Stimulated activated CD8-positive, alpha-beta memory T cell treated with anti-CD3 and anti-CD28 coated beads, Interleukin-15, amount 100 ng/mL, for 24 hours (primary cell): ENCODE measurements at places on chromosomes 2 and 18.

- DNase-seq = no peak
These were observed 292.6 kb downstream of the FSIP2 start for GRCh38 chr2:186031229-186031628.

- no peak for DNase-seq
These were observed 42.2 kb upstream of the ZSWIM2 start for GRCh38 chr2:186891185-186891621.

DNA sequence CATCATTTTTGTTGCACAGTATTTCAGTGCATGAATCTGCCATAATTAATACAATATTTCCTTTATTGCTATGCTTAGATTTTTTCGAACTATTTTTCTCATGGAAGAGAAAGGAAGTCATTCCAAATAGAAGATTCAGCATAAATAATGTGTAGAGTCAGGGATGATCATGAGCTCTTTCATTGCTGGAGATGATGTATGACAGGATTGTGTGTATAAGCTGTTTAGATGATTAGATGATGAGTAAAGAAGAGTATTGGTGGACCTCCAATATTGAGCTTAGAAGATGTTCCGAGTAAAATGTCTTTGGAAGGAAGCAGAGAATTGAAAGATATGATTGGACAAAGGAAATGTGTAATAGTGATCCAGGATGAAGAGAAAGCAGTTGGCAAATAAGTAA is 364.5 kb downstream of the PARD3B start:
- no peak for DNase-seq

DNA sequence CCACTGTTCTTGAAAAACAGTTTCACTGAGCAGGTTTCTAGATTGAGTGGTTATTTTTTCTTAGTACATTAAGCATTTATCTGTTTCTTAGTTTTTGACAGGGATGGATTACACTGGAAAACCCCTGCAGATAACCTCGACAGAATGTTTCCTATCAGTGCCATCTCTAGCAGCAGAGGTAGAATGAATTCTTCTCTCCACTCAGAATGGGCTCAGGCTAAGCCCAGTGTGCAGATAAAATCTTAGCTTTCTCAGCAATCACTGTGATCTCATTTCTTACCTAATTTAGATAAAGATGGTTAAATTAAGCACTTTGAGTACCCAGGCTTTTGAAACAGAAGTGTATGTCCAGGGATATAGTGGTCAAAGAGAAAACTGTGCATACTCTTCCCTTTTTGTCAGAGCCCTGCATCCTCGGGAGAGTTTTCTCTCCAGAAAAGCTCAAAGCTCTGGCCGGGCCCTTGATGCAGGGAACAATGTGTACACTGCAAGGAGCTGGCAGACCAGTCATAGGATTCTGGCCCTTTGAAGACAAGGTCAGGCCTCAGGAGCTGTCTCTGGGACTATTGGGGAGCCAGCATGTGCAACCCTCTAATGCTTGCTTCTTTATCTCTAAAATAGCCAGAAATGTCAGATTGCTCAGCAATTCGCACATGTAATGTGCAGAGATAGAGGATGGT is 10.6 kb upstream of the AKAIN1 start:
- no peak for DNase-seq

DNA sequence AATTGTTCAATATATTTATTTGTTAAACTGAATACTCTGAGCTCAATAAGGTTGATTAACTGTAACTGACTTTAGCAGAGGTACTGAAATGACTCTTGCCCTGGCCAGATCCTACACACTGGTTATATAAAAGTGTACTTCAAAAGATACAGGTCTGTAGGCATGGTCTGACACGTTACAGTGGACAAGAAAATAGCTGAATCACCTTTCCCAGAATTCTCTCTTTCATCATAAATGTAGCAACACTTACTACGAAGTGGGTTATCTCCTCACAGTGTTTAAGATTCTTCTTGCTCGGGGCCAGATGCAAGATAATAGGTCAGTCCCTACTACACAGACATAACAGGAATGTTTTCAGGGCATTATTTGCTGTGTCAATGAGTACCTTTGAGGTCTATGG is 107.0 kb upstream of the ZC3H15 start:
- no peak for DNase-seq

DNA sequence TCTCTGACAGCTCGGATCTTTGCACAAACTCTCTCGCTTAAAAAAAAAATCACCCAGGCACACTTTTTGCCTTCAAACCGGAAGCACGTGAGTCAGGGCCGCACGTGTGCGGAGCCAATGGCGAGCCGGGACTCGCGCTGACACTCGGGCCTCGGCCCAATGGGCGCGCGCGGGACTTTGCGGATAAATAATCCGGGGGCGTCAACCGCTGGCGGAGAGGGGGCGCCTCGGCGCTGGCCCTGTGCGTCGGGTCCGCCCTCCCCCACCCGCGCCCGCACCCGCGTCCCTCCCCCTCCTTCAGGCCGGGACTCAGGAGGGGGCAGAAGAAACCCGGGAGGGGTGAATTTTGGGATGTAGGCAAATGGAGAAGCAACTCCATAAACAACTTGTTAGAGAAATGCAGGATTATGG is 319 bp upstream of the EN1 start:
- no peak for DNase-seq

DNA sequence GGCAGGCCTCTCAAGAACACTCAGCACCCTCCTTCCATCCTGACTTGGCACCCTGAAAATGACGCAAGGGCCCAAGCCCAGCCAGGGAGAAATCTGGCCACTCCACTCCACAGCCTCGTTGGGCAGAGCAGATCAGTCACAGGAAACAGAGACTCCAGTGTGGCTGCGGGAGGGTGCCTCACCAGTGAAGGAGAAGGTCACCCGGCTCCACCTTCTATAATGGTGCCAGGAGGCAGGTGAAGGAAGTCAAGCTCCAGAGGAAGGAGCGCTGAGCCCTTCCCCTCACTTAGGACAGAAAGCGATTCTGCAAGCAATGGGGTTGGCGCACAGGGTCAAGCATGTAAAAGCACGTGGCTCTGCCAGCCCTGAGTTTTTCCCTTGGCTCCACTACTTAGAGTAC is 35.3 kb downstream of the CRACDL start:
- DNase-seq = no peak

GRCh38 chr2:44649381-44649780 is 287.6 kb downstream of the CAMKMT start:
- no peak for DNase-seq

DNA sequence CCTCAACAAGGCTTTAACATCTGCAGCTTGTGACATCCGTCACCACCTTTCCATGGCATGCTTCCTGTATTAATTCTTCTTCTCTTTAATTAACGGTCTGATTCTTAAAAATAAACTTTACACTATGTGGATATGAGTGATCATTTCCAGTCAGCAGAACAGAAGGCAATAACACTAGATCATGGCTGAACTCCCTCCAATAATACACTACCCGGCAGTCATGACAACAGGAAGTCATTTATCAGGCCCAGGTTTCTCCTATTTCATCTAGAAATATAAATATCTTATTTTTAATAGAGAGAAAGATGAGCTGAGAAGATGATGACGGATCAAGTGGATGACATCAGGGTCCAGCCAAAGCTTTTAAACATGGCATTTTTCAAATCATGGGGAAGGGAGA is 792.2 kb downstream of the SLC4A3 start:
- no peak for DNase-seq

GRCh38 chr2:61774351-61774750 is 79.5 kb downstream of the FAM161A start:
- DNase-seq = no peak

DNA sequence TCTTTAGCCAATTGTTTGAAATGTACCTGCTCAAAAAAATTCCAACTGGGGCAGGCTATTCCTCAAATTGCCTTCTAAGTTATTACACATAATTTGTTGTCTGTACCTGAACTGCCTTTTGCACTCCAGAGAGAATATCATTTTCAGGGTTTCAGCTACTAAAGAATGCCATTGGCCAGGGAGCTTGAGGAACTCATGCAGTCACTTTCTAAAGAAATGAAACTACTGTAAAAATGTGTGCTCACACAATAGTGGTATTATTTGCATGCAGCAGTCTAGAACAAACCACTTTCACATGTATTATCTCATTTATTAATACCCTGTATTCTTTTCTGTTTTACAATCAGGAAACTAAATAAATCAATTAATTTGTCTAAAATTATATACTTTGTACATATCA is 152.2 kb downstream of the PID1 start:
- DNase-seq = no peak

GRCh38 chr2:58938988-58939387 is 697.9 kb upstream of the FANCL start:
- no peak for DNase-seq

- DNase-seq = no peak
These were observed 107.1 kb upstream of the MAPRE2 start for GRCh38 chr18:34933909-34934661.

- no peak for DNase-seq
These were observed 423.3 kb downstream of the LPIN1 start for GRCh38 chr2:12169721-12170120.

GRCh38 chr2:217643789-217644301 is 358.9 kb downstream of the TNS1 start:
- DNase-seq = no peak
